ENCODE measurements at places on chromosomes 1 and 21.
A peak's percentile ranks its signal among the peaks of the same experiment; 100 is the strongest.

- no peak overlapping the region for H3K27ac ChIP-seq
- peaks cover 2% of the 10 kb centered on the region for H3K27me3 ChIP-seq
- no peaks in the 10 kb centered on the region for H3K4me1 ChIP-seq
- no peak overlapping the region for H3K4me3 ChIP-seq
- no peaks in the 10 kb centered on the region for H3K36me3 ChIP-seq
Measured at GRCh38 chr1:76942549-76942948, 75.3 kb downstream of the ST6GALNAC5 start.

DNA sequence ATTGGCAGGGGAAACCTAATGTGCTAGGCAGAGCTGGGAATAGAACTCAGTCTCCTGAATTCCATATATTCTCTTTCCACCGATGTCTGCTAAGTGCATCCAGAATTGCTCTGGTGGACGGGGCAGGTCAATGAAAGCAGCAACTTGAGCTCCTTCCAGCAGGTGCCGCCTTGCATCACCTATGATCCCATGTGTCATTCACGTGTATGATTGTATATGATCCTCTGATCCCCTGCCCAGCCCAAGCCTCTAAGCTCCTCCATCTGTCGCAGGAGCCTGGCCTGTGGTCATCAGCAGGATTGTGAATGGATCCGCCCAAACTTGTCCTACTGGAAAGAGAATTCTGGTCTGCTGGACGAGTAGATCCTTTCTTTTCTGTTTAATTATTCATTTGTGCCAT is 13.1 kb downstream of the ACTA1 start:
- no peak for DNase-seq
- H3K27me3 ChIP-seq, result peaks cover 34% of the 10 kb centered on the region
- H3K4me3 ChIP-seq, result no peak overlapping the region

DNA sequence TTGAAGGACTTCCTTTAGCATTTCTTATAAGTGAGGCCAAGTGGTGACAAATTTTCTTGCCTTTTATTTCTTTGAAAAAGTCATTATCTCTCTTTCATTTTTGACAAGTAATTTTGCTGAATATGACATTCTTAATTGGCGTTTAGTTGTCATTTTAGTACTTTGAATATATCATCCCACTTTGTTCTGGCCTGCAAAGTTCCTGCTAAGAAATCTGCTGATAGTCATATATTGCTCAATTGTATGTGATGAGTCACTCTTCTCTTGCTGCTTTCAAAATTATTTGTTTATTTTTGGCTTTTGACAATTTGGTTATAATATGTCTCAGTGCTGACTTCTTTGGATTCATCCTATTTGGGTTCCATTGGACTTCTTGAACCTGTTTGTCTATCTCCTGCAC is 312.6 kb downstream of the DUSP10 start:
- no peak for DNase-seq
- H3K4me1 ChIP-seq, result no peaks in the 10 kb centered on the region
- peaks cover 10% of the 10 kb centered on the region for H3K27me3 ChIP-seq
- H3K27ac ChIP-seq, result no peak overlapping the region

GRCh38 chr1:219783605-219784235 is 144.6 kb downstream of the SLC30A10 start:
- H3K36me3 ChIP-seq, result no peaks in the 10 kb centered on the region
- no peak overlapping the region for H3K4me3 ChIP-seq
- no peaks in the 10 kb centered on the region for H3K4me1 ChIP-seq
- no peak for DNase-seq
- no peak overlapping the region for H3K27ac ChIP-seq

DNA sequence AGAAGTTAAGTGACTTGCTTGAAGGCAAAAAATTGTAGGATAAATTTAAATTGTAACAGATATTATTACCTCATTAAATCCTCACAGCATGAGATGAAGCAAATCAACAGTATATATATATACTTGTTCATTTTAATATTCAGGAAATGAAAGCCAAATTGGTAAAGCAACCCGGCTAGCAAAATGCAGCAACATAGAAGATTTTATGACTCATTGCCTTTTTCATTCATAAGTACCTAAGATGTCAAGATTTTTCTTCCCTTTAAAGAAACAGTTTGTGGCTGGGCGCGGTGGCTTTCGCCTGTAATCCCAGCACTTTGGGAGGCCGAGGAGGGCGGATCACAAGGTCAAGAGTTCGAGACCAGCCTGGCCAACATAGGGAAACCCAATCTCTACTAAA is 190.5 kb upstream of the NRIP1 start:
- H3K27me3 ChIP-seq, result peaks cover 5% of the 10 kb centered on the region
- no peaks in the 10 kb centered on the region for H3K4me1 ChIP-seq
- no peak for DNase-seq
- H3K4me3 ChIP-seq, result no peak overlapping the region
- no peak overlapping the region for H3K27ac ChIP-seq

DNA sequence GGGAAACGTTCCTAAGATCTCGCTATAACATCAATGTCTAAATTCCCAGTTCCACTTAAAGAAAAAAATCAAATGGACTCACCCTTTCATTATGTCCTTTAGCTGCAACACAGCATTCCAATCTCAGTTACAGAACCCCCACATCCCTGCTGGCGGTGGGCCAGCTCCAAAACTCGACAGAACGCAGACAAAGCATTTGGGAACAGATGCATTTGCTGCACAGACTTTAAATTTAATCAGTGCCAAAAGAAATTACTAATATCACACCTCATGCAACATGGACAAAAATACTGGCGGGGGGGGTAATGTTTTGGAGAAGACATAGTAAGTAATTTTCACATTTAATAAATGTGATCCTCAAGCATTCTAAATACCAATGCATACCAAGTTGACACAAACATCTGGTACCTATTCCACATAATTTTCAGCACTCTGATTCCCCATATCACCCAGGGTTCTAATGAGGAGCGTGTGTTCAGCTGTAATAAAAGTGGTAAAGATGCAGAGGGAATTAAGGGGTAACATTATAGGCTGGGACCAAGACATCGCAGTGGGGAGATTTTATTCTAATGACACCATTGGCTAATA is 79.7 kb downstream of the TGFBR3 start:
- DNase-seq, result no peak
- peaks cover 62% of the 10 kb centered on the region for H3K4me1 ChIP-seq
- no peak overlapping the region for H3K4me3 ChIP-seq

DNA sequence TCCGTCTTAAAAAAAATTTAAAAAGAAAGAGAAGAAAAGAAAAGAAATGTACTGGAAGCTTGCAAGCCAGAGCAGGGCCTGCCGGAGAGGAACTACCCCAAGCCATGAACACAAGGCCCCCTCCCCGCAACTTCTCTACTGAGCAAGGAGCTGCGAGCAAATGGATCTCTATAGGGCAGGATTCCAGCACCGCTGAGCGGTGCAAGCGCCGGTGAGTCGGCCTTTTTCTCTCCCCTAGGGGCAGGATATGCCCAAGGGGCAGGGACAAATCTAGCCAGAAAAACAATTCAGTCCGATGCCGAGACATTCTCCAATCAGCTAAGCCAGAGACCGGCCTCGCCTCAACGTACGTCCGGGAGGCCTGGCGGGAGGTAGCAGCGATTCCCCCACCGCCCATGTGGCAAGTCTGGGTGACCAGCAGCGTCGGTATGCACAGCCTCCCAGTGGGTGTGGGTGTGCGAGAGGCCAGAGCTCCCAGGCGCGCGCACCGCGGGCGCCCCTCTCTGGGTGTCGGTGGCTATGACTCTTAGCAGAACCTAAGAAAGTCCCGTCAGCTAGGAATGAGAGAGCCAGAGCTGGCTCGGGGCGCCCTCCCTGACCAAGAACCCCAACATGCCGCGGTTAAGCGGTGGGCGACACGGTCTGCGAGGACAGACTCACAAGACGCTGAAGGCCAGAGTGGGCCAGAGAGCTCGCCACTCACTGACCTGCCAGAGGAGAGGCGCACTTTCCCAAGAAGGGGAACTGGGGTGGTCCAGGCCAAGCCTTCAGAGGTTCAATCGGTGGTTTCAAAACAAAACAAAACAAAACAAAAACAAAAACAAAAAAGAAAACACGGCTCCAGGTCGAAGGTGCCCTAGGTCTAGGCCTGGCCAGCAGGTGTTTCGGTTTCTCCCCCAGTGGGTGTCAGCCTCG is 1.9 kb downstream of the CSMD2 start:
- peaks cover 8% of the 10 kb centered on the region for H3K4me1 ChIP-seq
- no peak overlapping the region for H3K27ac ChIP-seq
- H3K27me3 ChIP-seq, result peaks cover 60% of the 10 kb centered on the region
- H3K36me3 ChIP-seq, result no peaks in the 10 kb centered on the region

DNA sequence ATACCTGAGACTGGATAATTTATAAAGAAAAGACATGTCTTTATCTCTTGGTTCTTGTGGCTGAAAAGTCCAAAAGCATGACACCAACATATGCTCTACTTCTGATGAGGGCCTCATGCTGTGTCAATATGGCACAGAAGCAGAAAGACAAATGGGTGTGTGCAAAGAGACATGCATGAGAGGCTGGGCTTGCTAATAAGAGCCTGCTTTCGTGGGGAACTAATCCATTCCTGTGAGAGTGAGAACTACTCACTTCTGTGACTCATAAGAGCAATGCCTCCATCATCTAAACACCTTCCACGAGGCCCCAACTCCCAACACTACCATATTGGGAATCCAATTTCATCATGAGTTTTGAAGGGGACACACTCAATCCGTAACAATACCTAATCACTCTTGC is 340.0 kb upstream of the DUSP10 start:
- H3K4me1 ChIP-seq, result no peaks in the 10 kb centered on the region
- no peaks in the 10 kb centered on the region for H3K36me3 ChIP-seq
- DNase-seq, result no peak
- H3K4me3 ChIP-seq, result no peak overlapping the region

- no peak overlapping the region for H3K27ac ChIP-seq
- no peak for DNase-seq
- no peaks in the 10 kb centered on the region for H3K4me1 ChIP-seq
Measured at GRCh38 chr1:210299501-210299900, 29.2 kb upstream of the HHAT start.

GRCh38 chr21:16205527-16205926 is 475.7 kb downstream of the USP25 start:
- no peaks in the 10 kb centered on the region for H3K4me1 ChIP-seq
- H3K36me3 ChIP-seq, result no peaks in the 10 kb centered on the region
- H3K27ac ChIP-seq, result no peak overlapping the region
- H3K4me3 ChIP-seq, result no peak overlapping the region

GRCh38 chr1:173570370-173571007 is 32.4 kb downstream of the SLC9C2 start:
- H3K27ac ChIP-seq, result no peak overlapping the region
- H3K4me1 ChIP-seq, result peaks cover 11% of the 10 kb centered on the region
- no peaks in the 10 kb centered on the region for H3K36me3 ChIP-seq
- no peak overlapping the region for H3K4me3 ChIP-seq
- H3K27me3 ChIP-seq, result peaks cover 4% of the 10 kb centered on the region

- H3K27ac ChIP-seq, result no peak overlapping the region
- H3K4me3 ChIP-seq, result no peak overlapping the region
- DNase-seq, result no peak
- no peaks in the 10 kb centered on the region for H3K27me3 ChIP-seq
- H3K4me1 ChIP-seq, result no peaks in the 10 kb centered on the region
Measured at GRCh38 chr1:187848321-187848720, 1019.6 kb downstream of the PLA2G4A start.

GRCh38 chr1:220353229-220354012 is 81.2 kb upstream of the RAB3GAP2 start:
- no peak for DNase-seq
- H3K27ac ChIP-seq, result no peak overlapping the region
- H3K27me3 ChIP-seq, result no peaks in the 10 kb centered on the region
- H3K4me3 ChIP-seq, result no peak overlapping the region

DNA sequence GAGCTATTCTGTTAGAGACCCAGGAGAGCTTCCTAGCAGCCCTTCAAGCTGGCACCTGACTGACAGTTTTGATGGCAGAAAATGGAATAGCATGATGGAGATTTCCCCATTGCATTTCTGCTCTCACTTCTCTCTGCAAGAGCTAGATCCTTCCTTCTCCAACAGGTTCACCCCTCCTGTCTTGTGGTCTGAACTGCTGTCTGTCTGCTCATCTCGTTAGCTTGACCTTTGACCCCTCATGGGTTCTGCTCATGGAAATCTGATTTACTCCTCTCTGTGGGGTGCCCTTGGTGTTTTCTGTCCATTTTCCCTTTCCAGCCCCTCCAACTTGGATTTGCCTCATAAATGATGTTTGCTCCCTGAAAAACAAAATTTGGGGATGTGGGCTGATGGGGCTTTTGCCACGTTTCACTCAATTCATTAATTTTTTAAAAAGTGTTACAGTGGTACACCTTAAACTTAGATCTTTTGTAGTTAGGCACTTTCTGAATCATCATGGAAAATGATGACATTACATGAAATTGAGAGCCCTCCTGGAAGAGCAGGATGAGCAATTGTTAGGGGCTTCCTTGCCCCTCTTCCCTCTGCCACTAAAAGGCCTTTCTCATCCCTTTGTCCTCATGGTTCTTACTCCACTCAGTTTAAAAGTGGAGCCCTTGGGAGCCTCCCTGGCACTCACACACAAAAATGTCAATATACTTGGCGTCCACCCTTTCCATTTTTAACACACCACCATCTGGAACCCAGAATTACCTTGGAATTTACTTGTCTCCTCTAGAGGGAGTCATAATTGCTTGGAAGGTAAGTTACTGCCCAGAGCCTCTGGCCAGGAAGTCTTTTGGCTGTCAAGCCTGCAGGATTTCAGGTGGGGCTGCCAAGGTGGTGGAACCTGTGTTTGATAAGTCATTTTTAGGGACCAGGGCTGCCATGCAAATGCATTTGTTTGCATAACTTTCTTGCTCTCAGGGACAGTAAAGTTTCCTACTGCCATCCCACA is 31.9 kb upstream of the IL19 start:
- no peaks in the 10 kb centered on the region for H3K27me3 ChIP-seq
- H3K4me1 ChIP-seq, result peaks cover 93% of the 10 kb centered on the region
- peak overlapping the region; percentile 96 for H3K27ac ChIP-seq
- peak overlapping the region; percentile 50 for H3K4me3 ChIP-seq

DNA sequence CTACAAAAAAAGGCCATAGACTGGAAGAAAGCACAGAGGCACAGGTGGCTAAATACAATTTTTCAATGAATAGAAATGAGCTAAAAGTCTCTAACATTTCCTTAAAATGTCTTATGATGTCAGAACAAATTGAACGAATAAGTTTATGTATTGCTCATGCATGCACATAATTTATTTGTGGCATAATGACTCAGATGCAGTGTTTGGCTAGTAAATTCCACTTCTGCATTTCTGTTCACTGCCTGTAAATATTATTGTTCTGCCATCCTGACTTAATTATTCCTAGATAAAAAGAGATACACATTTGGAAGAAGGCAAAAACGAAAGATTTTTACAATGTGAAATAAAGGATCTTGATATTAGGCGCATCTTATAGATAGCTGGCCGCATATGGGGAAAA is 26.6 kb upstream of the EXO1 start:
- H3K27me3 ChIP-seq, result no peaks in the 10 kb centered on the region
- no peak for DNase-seq
- peaks cover 2% of the 10 kb centered on the region for H3K4me1 ChIP-seq
- no peak overlapping the region for H3K4me3 ChIP-seq
- no peaks in the 10 kb centered on the region for H3K36me3 ChIP-seq

- H3K4me1 ChIP-seq, result no peaks in the 10 kb centered on the region
- no peak for DNase-seq
- no peaks in the 10 kb centered on the region for H3K27me3 ChIP-seq
- H3K36me3 ChIP-seq, result no peaks in the 10 kb centered on the region
- H3K4me3 ChIP-seq, result no peak overlapping the region
Measured at GRCh38 chr1:190908246-190908645, 430.6 kb upstream of the BRINP3 start.

Data from activated naive CD8-positive, alpha-beta T cell treated with anti-CD3 and anti-CD28 coated beads, Interleukin-2, amount 50 U/mL, for 24 hours (primary cell).